ENCODE measurements at places on chromosomes 11 and 22.

DNA sequence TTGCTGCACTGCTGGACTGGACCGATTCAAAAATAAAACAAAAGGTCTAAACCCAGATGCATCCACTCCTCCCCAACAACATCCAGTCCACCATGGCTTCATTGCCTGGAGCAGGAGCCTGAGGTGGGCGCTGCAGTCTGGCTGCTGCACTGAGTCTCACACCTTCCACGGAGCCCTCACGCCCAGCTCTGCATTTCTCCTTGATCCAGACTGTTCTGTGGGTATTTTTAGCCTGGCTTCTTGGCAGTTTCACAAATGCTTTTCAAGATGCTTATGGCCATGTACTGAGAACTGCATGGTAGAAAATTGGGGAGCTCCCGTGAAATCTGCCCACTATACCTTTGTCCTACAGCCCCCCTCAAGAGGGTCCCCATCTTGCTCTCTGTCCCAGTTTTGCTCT is 53.3 kb upstream of the JAM3 start:
- no peak for DNase-seq

DNA sequence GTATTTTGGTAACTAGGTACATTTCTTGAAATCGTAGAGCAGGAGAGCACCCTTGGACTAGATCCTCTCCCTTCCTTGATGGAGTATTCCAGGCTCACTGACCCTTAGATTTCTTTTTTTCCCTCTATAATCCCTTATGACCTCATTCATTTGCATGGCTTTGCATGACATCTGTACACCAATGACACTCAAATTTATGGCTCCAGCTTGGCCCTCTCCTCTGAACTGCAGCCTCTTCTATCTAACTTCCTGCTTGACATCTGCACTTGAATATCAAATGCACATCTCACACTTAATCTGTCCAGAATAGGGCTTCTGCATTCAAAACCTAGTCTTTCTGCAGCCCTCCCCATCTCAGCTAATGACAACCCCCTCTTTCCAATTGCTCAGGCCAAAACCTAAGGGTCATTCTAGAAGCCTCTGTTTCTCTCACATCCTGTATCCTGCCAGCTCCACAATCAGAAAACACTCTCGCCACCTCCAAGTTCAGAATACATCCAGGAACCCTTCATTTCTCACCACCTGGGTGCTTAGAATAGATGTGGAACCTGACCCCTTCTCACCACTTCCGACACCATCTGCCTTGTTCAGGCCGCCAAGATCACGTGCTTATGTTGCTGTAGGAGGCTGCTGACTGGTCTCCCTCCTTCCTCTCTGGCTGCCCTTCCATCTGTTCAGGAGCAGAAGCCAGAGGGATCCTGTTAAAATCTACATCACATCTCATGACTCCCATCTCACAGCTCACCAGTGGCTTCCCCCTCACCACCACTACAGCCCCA is 138.9 kb upstream of the MTNR1B start:
- no peak for DNase-seq

GRCh38 chr11:19555266-19555665 is 157.4 kb upstream of the NAV2 start:
- no peak for DNase-seq

DNA sequence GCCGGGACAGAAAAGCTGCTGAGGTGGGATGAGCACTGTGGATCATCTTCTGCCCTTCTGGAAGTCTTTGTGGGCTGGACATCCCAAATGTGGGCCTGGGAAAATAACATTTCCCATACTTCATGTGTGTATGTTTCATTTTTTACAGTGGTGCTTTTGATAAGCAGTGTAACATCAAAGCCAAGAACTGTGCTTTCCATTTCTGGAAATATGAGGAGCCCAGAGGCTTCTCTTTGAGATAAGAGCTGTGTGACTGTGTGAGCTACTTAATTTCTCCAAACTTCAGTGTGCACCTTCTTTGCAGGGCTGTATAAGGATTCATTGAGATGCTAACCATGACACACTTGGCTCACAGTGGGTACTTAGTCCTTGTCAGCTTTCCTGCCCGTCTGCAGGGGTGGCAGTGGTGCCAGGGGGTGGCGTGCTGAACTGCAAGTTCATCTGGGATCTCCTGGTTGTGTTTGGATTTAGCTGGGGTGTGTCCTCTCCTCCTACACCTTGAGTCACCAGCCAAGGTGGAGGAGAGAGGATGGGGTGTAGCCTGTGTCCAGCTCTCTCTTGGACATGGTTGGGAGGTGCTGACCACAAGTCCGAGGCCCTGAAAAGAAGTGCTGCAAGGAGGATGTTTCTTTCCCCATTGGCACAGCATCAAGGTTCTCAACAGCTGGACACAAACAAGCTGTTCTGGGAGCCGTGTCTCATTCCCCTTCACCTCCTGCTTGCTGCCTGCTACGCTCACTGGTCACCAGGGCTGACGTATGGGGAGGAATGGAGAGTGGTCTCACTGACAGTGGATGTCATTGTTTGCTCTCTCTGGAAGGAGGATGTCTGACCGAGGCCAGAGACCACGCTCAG is 139.4 kb downstream of the TEAD1 start:
- DNase-seq, result no peak

DNA sequence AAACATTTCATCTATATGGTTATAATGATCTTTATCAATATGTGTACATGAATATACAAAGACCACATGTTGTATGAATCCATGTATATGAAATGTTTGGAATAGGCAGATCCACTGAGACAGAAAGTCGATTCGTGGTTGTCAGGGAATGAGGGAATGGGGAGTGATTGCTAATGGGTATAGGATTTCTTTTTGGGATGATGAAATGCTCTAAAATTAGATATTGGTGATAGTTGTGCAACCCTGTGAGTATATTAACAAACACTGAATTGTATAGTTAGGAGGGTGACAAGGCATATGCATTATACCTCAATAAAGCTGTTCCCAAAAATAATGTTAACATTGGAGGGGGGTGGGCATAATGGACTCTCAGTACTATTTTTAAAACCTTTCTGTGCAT is 5.0 kb upstream of the PTPMT1 start:
- DNase-seq, result no peak

GRCh38 chr11:125091877-125092664 is 19.4 kb downstream of the TMEM218 start:
- DNase-seq, result no peak

- no peak for DNase-seq
Observed at GRCh38 chr22:23233752-23234408, 53.6 kb downstream of the BCR start.

DNA sequence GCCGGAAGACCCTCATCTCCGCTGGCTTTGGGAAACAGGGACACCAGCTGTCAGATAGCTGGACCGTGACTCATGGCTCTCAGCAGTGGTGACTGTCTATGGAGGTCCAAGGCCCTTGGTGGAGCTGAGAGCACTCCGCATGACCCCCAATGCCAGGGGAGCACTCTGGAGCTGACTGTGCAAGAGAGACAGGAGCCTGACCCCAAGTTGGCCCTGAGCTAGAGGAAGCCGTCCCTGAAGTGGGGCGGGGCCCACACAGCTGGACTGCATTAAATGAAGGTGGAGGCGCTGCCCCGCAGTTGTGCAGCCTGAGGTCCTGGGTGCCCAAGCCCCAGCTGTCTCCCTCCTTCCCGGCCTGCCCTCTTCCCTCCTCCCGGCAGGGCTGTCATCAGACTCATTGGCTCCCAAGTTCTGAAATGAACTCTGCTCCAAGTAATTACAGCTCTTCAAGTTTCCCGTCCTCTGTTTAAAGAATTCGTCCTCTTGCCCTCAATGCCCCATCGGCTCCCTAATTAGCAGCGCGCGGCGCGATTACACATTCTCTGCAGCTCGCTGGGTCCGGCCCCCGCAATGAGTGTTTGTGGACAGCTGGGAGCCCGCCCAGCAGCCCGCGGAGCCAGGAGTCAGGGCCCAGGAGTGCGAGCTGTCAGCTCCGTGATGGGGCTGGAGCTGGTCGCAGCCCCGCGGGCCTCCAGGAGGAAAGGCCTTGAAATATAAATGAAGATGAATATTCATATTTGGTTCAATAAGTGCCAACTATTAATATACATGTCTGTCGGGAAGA is 93.2 kb upstream of the LMO1 start:
- peak; percentile 29 for DNase-seq

DNA sequence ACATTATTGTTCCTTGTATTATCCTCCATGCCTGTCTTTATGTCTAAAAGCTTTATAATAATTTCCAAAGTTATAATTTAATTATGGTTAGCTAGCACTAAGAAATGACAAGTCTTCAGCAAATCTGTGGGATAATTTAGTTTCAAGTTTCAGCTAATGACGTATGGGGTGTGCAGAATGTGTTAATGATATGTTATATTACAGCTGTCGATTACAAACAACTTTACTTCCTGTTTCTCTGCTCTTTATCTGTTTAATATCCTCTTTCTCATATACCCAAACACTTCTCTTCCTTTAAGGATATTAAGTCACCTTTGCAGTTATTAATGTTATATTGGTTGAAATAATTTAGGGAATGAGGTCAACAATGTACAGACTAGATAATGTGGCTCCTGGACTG is 161.8 kb downstream of the CASP12 start:
- DNase-seq, result no peak

- no peak for DNase-seq
Observed at GRCh38 chr11:95149651-95150364, 60.2 kb downstream of the ENDOD1 start.

DNA sequence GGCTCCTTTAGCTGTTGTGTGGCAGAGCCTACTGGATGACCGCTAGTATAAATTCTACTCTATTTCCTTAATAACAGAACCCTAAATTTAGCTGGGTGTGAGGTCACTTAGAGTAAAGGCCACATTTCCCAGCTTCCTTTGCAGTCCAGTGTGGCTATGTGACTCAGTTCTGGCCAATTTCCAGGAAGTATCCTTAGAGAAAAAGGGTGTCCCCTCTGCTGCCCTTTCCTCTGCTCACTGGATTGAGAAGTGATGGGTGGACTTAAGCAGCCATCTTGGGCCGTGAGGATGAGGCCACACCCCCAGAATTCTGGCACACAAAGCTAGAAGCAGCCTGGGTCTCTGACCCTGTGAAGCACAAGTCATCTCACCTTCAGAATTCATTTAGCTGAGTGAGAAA is 11.7 kb upstream of the RASD2 start:
- no peak for DNase-seq

- no peak for DNase-seq
Observed at GRCh38 chr11:119659971-119660723, 68.9 kb downstream of the NECTIN1 start.

- no peak for DNase-seq
Observed at GRCh38 chr11:69888483-69889181, 69.4 kb upstream of the FGF3 start.
